Globus pallidus (tissue), 1 donor: ENCODE measurements at places on chromosomes 2 and 18.

- no peak for DNase-seq
Measured at GRCh38 chr2:80852079-80852807, 547.7 kb upstream of the LRRTM1 start.

GRCh38 chr2:133641942-133642725, 73.9 kb upstream of the NCKAP5 start:
- DNase-seq, result peak; percentile 65

- no peak for DNase-seq
Measured at GRCh38 chr18:23871410-23871809, 143.1 kb upstream of the TTC39C start.

- DNase-seq, result no peak
Measured at GRCh38 chr18:68735483-68736343, 20.8 kb upstream of the TMX3 start.

GRCh38 chr2:215059724-215060123, 78.7 kb downstream of the ABCA12 start:
- DNase-seq, result no peak

- no peak for DNase-seq
Measured at GRCh38 chr18:76380127-76380729, 114.8 kb downstream of the ZNF516 start.

- peak; percentile 33 for DNase-seq
Measured at GRCh38 chr2:217667512-217667911, 335.3 kb downstream of the TNS1 start.
